Testis (tissue), 5 donors: ENCODE measurements at places on chromosomes 4 and X. TPM values are rescaled to one million over a fixed set of nuclear protein-coding genes. Genes with fewer than 3 reads are reported as not detected.

- H3K4me3 ChIP-seq, result no peak overlapping the region
- no peak for DNase-seq
Measured at GRCh38 chrX:24805201-24805600, 111.5 kb downstream of the POLA1 start.

DNA sequence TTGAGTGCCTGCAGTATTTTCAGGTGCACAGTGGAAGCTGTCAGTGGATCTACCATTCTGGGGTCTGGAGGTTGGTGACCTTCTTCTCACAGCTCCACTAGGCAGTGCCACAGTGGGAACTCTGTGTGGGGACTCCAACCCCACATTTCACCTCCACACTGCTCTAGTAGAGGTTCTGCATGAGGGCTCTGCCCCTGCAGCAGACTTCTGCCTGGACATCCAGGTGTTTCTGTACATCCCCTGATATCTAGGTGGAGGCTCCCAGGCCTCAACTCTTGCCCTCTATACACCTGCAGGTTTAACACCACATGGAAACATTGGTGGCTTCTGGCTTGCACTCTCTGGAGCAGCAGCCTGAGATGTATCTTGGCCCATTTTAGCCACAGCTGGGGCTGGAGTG is 17.0 kb upstream of the NELFA start:
- DNase-seq, result no peak
- no peak overlapping the region for H3K27ac ChIP-seq
- no peak overlapping the region for H3K4me3 ChIP-seq
- peaks cover 10% of the 10 kb centered on the region for H3K4me1 ChIP-seq
- H3K36me3 ChIP-seq, result no peaks in the 10 kb centered on the region

- no peak for DNase-seq
- H3K27ac ChIP-seq, result no peak overlapping the region
- no peaks in the 10 kb centered on the region for H3K27me3 ChIP-seq
- no peaks in the 10 kb centered on the region for H3K36me3 ChIP-seq
- H3K4me1 ChIP-seq, result no peaks in the 10 kb centered on the region
Measured at GRCh38 chr4:113083346-113083745, 33.9 kb downstream of the ANK2 start.

- no peaks in the 10 kb centered on the region for H3K27me3 ChIP-seq
- H3K4me3 ChIP-seq, result no peak overlapping the region
- DNase-seq, result peak; percentile 68
- H3K27ac ChIP-seq, result no peak overlapping the region
Measured at GRCh38 chrX:13747836-13748235, 13.3 kb downstream of the OFD1 start.

DNA sequence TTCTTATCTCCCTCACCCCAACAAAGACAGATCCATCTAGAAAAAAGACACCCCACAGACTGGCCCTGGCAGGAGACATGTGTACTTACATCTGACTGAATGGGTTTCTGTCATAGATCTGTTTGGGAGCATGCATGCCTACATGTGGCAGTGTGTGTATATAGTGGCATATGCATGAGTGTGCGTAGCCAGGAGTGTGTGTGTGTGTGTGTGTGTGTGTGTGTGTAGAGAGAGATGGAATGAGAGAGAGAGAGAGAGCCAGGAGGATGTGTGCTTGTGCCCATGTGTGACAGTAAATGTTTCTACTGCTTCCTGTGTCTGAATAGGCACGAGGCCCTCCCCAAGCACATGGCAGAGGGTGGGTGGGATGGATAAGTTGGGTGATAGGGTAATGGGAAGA is 37.1 kb downstream of the EFNB1 start:
- H3K4me1 ChIP-seq, result no peaks in the 10 kb centered on the region
- no peaks in the 10 kb centered on the region for H3K27me3 ChIP-seq
- H3K36me3 ChIP-seq, result no peaks in the 10 kb centered on the region
- H3K27ac ChIP-seq, result no peak overlapping the region
- no peak overlapping the region for H3K4me3 ChIP-seq
- no peak for DNase-seq

GRCh38 chr4:143482840-143483239 is 30.7 kb upstream of the SMARCA5 start:
- no peak overlapping the region for H3K4me3 ChIP-seq
- H3K4me1 ChIP-seq, result no peaks in the 10 kb centered on the region
- H3K27me3 ChIP-seq, result no peaks in the 10 kb centered on the region

GRCh38 chr4:140049024-140049848 is 104.7 kb downstream of the MAML3 start:
- H3K36me3 ChIP-seq, result no peaks in the 10 kb centered on the region
- H3K4me3 ChIP-seq, result peak overlapping the region; percentile 18
- DNase-seq, result peak; percentile 77
- H3K27ac ChIP-seq, result peak overlapping the region; percentile 68
- no peaks in the 10 kb centered on the region for H3K27me3 ChIP-seq
- peaks cover 8% of the 10 kb centered on the region for H3K4me1 ChIP-seq

RIPPLY1 gene
- not detected for total RNA-seq

- H3K4me3 ChIP-seq, result no peak overlapping the region
- DNase-seq, result no peak
- no peaks in the 10 kb centered on the region for H3K27me3 ChIP-seq
Measured at GRCh38 chr4:14646831-14647230, 355.4 kb upstream of the CPEB2 start.

DNA sequence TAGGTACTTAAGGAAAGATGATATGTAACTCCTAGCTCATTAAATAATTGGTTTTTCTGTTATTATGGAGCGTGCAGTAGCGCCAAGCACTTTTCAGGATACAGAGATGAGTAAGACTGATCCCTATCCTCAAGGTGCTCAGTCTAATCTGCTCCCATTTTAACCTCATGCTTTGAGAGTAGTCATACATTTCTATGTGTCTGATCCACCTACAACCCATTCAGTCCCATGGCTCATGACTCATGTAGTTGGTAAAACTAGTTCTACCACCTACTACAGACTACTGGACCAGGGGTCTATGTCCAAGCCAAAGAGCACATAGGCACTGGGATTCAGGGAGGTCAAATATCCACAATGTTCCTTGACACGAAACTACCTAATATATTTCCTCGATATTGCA is 60.8 kb downstream of the TMEM154 start:
- H3K27ac ChIP-seq, result no peak overlapping the region
- H3K27me3 ChIP-seq, result no peaks in the 10 kb centered on the region
- no peaks in the 10 kb centered on the region for H3K4me1 ChIP-seq
- no peak overlapping the region for H3K4me3 ChIP-seq

GRCh38 chrX:39158801-39159657 is 357.8 kb downstream of the MID1IP1 start:
- no peaks in the 10 kb centered on the region for H3K36me3 ChIP-seq
- no peaks in the 10 kb centered on the region for H3K4me1 ChIP-seq
- no peak for DNase-seq
- no peaks in the 10 kb centered on the region for H3K27me3 ChIP-seq

DNA sequence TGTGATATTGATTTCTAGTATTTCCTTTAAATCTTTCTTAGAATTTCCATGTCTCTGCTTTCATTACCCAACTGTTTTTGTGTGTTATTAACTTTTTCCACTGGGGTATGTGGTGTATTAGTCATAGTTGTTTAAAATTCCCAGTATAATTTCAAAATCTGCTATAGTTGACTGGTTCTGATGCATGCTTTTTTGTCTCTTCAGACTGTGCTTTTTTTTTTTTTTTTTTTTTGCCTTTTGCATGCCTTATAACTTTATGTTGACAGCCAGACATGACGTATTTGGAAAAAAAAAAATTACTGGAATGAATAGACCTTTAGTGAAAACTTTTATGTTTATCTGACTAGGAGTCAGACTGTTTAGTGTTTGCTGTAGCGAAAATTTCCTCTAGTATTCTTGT is 580.4 kb downstream of the ANKRD50 start:
- H3K36me3 ChIP-seq, result no peaks in the 10 kb centered on the region
- no peak overlapping the region for H3K4me3 ChIP-seq
- no peaks in the 10 kb centered on the region for H3K27me3 ChIP-seq
- no peak for DNase-seq

MEPE gene
- total RNA-seq, result not detected

GRCh38 chr4:113973345-113973744 is 6.1 kb downstream of the ARSJ start:
- H3K36me3 ChIP-seq, result no peaks in the 10 kb centered on the region
- no peaks in the 10 kb centered on the region for H3K4me1 ChIP-seq
- H3K27me3 ChIP-seq, result no peaks in the 10 kb centered on the region
- no peak overlapping the region for H3K4me3 ChIP-seq
- no peak for DNase-seq

DNA sequence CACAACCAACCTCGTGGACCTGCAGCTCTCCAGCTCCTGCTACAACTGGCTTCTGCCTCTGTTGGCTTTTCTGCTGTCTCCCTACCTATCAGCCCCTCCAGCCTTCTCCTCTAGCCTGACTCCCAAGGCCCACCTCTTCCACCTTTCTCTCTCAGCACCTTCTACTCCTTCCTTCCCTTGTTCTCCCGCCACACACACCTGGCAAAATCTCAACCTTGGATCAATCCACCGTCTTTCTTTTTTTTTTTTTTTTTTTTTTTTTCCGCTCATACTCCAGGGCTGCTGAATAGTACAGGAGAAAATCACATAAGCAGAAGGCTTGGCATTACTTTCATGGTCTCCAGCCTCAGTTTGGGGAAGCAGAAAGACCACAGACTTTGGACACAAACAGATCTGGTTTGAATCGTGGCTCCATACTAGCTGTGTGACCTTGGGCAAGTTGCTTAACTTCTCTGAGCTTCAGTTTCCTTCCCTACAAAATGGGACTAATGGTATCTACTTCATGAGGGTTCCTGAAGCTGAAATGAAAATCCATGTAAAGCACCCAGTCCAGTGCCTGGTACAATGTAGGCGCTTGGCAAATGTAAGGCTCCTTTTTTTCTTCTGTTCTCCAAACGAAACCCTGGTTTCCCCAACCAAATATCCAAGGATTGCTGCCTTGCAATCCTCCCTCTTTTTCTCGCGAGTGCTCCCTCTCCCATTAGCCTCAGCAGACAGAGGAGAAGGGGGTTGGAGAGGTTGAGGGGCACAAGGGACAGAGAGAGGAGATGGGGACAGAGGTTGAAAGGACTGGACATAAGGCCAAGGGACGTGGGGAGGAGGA is 1.7 kb downstream of the FGD1 start:
- peak overlapping the region; percentile 56 for H3K4me3 ChIP-seq
- H3K36me3 ChIP-seq, result no peaks in the 10 kb centered on the region
- no peaks in the 10 kb centered on the region for H3K27me3 ChIP-seq
- H3K27ac ChIP-seq, result peak overlapping the region; percentile 50

PDK3 gene
- total RNA-seq, result 71.1 TPM

- H3K27me3 ChIP-seq, result no peaks in the 10 kb centered on the region
- no peaks in the 10 kb centered on the region for H3K36me3 ChIP-seq
- H3K27ac ChIP-seq, result no peak overlapping the region
- no peak for DNase-seq
- no peaks in the 10 kb centered on the region for H3K4me1 ChIP-seq
Measured at GRCh38 chr4:69743476-69744156, 16.8 kb downstream of the SULT1B1 start.

GRCh38 chrX:24268786-24269185 is 45.1 kb downstream of the SUPT20HL2 start:
- no peak overlapping the region for H3K4me3 ChIP-seq
- no peaks in the 10 kb centered on the region for H3K27me3 ChIP-seq
- no peak overlapping the region for H3K27ac ChIP-seq
- DNase-seq, result no peak
- no peaks in the 10 kb centered on the region for H3K4me1 ChIP-seq
- H3K36me3 ChIP-seq, result no peaks in the 10 kb centered on the region
